ENCODE measurements at places on chromosomes 1 and 21.

DNA sequence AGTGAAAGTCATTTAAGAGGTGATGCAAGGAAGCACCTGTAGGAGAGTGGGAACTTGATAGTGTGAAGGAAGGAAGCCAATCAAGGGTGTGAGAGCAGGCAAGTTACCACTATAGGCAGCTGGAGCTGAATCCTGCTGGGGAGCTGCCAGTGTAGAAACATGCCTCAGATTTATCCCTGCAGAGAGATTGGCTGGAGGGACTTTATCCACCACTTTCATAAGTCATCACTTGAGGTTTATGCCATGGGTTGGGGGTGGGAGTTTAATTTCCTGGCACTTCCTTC lies 443.6 kb downstream of the PLPP3 start:
- no peak for DNase-seq

DNA sequence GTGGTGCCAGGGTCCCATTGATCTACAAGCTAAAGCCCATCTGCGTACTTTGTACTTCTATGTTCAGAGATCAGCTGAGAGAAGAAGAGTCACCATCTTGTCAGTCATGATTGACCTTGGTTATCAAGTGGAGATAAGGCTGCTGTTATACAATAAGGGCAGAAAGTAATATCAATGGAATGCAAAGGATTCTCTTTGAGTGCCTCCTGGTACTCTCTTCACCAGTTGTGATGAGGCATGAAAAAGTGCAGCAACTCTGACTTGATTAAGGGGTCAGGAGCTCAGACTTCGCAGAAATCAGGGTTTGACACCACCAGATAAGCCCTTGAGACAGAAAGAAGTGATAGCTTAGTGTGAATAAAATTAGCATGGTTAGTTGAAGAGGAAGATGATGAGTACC lies 25.7 kb upstream of the SYT14 start:
- DNase-seq: no peak

DNA sequence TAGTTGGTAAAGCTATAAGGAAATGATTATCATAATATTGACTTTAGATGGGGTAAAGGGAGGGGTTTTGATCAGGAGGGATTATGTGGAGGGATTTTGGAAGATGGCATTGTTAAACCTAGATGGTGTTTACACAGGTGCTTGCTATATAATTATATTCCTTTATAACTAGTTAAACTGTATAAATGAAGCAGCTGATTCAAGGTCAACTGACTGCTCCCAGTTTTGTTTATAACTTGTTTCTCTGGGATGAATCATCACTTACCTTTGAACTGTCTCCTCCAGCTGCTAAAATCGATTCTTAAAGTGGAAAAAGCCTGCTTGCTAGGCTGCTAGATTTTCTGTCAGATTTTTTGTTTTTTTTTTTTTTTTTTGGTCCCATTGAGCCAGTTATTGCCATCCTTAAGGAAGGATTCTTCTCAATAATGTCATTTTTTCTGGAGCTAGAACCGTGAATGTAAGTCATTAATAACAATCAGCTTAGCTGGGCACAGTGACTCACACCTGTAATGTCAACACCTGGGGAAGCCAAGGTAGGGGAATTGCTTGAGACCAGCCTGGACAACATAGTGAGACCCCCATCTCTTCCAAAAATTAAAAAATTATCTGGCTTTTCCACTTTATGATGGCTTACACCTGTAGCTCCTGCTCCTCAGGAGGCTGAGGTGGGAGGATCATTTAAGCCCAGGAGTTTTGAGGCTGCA lies 153.2 kb downstream of the PIK3R3 start:
- no peak for DNase-seq

DNA sequence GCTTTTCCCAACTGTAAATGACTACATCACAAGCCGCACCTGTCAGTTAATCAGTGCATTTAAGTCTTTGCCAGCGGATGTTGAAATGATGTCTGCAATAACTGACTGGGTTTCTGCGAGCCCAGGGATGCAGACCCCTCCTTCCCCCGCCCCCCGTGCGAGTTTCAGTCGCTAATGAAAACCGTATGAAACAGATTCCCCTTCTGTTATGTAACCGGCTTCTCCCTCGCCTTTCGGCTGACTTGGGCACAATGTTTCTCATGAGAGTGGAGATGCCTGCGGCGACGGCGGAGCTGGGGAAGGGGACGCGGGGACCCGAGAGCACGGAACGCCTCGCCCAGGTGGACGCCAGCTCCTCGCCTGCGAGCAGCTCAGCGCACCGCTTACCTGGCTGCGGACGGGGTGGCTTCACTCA lies 753 bp downstream of the KCNJ6 start:
- no peak for DNase-seq

- DNase-seq: no peak
Observed at GRCh38 chr1:70536708-70537366, 125.8 kb downstream of the CTH start.

DNA sequence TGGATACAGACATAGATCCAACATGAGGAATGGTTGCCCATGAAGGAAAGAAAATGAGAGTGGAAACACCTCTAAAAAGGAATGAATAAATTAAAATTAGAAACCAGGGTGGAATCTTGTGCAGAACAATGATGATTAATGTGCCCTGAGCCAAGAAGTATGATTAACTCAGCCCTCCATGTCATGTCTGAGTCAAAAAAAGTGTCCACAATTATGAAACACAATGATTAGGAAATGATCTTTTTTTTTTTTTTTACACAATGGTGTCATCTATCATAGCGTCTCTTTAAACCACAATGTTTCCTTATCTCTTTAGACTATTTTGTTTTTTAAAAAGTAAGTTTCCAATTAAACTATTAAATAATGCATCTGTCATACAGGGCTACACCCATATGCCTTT lies 78.9 kb upstream of the RAB4A start:
- no peak for DNase-seq

DNA sequence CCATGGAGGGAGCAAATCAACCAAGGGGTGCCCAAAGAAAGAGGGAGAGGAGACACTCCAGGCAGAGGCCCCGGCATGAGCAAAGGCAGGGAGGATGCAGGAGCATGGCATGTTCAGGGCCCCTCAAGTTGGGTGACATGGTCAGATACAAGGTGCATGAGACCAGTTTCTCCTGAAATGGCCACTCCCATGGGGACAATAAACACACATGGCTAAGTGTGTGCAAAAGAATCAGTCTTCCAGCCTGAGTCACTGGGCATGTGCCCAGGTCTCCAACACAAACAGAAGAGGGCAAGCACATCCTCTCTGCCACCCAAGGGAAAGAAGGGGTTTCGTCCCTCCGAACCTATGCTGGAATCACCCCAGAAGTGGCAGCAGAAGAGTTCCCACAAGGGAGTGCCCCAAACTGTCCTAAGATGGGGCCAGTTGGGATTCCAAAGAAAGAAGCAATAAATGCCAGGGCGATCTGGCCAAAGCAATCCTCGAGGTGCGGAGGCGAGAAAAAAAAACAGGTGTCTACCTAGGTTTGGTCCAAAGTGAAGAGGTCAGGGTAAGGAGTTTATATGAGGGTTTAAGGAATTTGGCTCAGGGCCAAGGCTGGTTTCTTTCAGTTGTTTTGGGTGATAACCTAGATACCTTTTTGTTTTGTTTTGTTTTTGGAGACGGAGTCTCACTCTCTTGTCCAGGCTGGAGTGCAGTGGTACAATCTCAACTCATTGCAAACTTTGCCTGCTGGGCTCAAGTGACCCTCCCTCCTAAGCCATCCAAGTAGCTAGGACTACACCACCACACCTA lies 13.2 kb downstream of the CASP9 start:
- DNase-seq: no peak

DNA sequence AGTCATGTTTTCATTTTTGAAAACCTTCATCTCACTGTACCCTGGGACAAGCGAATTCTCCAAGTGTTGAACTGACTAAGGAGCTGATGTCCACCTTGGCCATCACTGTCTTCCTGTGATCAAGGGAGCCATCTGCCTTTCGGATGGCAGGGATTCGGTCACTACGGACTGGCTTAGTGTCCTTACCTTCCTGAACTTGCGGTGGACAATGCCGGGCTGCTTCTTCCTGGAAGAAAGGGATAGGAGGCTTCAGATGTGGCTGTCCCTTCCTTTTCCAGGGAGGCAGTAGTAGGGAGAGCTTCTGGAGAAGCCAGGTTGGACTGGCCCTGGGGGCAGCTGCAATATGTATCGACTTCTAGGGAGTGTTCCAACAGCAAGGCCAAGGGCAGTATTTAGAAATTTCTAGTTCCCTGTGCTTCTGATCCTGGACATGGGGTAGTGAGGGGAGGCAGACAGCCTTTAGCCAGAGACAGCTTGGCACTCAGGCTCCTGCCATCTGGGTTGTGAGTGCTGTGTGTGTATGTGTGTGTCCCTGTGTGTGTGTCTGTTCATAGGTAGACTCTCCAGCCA lies 114.6 kb downstream of the IER5 start:
- no peak for DNase-seq

DNA sequence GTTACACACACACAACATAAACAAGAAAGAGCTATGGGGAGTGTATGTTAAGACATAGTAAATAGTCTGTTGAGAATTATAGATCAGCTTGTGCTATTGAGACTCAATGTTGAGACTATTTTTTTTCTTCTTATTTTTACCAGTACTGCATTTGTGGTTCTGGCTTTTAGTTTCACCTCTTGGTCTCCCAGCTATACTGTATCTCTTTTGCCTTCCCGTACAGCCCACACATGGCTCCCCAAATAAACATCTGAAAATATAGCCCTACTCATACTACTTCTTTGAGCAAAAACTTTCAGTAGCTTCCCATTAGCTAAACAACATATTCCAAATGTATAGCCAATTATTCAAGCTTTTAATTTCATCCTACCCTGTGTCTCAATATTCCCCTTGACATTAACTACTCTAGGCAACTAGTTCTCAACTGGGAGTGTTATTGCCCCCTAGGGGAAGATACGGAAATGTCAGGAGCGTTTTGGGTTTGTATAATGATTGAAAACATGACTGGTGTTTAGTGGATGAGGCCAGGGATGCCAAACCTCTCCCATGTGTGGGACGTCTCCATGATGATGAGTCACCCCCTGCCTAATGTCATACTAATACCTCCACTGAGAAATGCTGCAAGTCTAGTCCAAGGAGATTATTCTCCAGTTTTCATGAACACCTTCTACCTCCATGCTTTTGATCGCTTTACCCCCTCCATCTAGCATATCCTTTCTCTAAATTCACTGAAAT lies 6.8 kb downstream of the RPE65 start:
- no peak for DNase-seq

DNA sequence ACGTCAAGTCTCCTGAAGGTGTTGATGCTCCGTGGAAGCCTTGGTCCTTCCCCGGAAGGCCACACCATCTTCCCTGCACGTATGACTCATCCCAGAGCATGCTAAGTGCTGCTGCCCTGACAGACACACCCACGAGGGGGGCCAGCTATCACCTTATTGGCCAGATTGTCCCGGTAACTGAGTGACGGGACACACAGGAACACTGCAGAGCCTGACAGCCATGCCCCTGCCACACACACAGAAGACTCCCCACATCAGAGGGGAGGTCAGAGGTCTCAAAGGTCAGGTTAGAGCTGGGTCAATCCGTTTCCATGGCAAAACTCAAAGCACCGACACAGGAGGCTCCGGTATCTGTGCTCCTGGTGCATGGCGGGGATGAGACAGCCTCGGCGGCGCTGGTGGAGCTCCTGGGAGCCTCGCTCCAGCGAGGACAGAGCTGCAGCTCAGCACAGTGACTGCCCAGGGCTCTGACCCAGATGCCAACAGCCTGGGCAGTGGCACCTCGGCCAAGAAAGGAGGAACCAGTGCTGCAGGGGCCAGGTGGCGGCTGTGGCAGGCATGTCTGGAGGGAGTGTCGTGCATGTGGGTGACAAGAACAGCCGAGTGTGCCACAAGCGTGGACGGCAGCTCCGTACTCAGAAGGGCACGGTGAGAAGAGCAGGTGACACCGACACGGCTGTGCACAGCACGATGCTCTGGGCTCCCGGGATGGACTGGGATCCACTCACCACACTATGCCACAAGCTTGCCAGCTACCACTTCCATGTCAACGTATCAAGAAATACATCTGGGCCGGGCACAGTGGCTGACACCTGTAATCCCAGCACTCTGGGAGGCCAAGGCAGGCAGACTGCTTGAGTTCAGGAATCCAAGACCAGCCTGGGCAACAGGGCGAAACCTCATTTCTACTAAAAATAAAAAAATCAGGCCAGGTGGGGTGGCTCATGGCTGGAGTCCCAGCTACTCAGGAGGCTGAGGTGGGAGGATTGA lies 14.8 kb upstream of the TMEM240 start:
- no peak for DNase-seq

DNA sequence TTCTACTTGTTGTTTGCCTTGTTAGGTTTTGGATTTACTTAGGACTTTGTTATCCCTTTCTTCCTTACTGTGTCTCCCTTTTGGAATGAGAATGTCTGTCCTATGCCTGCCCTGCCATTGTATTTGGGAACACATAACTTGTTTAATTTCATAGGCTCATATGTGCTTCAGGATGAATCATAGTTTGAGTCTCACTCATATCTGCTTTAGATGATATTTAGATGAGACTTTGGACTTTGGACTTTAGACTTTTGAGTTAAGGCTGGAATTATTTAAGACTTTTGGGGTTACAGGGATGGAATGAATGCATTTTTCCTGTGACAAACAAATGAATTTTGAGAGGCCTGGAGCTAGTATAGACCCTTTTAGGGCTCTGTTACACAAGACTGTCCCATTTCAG lies 33.4 kb downstream of the PSMG1 start:
- no peak for DNase-seq

DNA sequence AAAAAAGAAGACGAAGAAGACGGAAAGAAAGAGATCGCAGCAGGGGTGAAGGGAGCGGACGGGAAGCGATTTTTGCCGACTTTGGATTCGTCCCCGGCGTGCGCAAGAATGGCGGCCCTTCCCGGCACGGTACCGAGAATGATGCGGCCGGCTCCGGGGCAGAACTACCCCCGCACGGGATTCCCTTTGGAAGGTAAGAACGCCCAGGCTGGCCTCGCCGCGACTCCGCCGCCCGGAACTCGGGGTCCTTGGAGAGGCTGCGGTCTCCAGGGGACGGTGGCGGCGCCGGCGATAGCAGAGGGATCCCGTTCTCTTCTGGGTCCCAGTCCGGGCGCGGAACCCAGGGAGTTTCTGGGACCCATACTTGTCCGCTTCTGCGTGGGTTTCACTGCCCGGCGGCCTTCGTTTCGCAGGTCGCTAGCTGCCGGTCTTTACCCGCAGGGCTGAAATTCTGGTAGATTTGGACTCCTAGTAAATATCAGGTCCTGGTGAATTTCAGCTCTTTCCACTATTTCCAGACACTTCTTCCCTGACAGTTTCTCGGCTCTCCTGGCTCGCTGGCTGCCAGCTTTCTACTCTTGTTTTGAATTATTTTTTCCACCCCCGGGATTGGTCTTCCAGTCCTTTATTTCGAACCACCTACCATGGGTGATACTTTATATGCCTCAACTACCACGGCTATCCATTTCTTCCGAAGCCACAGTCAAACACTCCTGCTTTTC lies 1.0 kb downstream of the PAX7 start:
- no peak for DNase-seq

- peak; percentile 26 for DNase-seq
Observed at GRCh38 chr1:26471498-26472319, 531 bp upstream of the HMGN2 start.

GRCh38 chr1:77543822-77544448 lies 138.5 kb downstream of the ZZZ3 start:
- DNase-seq: no peak

DNA sequence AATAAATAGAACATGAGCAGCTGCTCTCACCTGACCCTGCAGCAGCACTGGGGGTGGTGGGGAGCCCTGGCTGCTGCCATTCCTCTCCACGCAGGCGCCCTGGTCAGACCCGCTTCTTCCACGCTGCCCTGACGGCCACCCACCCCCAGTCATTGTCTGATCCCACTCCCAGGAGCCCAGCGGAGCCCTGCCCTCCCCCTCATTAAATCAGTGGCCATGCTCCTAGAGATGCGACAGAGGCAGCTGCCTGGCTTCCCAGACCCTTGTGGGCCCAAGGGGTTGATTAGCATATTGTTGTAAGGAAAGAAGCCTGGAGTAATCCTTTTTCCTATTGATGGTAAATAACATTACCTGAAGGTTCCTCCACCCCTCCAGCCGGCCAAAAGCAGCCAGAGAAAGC lies 301.5 kb downstream of the RRAGC start:
- DNase-seq: no peak

Data from effector CD4-positive, alpha-beta T cell (primary cell).